CD4-positive, alpha-beta T cell treated with Interleukin-15 for 4 hours (primary cell): ENCODE measurements at places on chromosomes 1 and 21.

DNA sequence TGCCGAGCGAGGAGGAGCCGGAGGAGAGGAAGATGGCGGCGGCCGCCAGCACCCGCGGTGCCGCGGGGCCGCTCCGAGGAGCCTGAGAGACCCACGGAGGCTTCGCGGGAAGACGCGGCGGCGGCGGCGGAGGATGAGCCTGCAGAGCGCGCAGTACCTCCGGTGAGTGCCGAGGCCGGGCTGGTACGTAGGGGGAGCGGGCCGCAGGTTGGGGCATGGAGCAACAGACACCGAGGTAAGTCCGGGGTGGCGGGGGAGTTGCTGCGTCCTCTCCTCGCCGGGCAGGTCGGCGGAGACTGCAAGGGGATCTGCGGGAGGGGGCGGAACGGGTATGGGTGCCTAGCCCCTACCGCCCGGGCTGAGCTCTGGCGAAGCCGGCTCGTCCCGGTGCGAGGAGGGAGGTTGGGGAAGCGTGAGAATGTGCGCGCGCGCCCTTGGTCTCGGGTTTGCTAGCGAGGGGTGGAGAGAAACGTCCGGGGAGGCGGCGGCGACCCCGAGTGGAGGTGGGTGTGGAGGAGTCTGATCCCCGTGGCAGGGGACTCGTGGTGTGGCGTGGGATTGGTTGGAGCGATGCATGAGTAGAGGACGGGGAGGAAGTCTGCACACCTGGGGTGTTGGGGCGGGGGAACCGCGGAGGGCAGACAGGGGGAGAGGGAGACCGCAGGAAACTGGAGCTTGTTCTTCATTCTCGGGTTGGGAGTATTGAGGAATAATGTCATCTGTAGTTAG, at the start of gene SMG7:
TSS of gene SMG7 (plus strand) at position 12 of the 729 bp plus-strand sequence. CDS start at position 134, 122 bp downstream.
- DNase-seq = peak; percentile 32

DNA sequence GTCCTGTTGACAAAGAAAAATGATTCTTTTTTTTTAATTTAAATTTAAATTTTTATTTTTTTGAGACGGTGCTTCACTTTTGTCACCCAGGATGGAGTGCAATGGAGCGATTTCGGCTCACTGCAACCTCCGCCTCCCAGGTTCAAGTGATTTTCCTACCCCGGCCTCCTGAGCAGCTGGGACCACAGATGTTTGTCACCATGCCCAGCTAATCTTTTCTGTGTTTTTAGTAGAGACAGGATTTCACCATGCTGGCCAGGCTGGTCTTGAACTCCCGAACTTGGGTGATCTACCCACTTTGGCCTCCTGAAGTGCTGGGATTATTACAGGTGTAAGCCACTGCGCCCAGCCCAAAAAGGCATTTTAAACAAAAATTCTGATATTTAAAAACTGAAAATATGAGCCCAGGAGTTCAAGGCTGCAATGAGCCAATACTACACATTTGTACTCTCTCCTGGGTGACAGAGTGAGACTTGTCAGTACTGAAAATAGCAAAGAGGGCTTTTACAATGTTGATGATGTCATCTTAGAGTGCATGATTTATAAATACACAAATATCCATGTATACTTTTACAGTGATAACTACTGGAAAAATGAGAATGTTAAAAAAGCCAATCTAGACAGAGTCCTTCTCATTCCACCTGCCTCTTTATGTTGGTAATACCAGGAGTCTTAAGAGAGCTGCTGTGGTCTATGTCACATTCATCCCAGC, 56.0 kb upstream of the STUM start:
- DNase-seq = no peak

DNA sequence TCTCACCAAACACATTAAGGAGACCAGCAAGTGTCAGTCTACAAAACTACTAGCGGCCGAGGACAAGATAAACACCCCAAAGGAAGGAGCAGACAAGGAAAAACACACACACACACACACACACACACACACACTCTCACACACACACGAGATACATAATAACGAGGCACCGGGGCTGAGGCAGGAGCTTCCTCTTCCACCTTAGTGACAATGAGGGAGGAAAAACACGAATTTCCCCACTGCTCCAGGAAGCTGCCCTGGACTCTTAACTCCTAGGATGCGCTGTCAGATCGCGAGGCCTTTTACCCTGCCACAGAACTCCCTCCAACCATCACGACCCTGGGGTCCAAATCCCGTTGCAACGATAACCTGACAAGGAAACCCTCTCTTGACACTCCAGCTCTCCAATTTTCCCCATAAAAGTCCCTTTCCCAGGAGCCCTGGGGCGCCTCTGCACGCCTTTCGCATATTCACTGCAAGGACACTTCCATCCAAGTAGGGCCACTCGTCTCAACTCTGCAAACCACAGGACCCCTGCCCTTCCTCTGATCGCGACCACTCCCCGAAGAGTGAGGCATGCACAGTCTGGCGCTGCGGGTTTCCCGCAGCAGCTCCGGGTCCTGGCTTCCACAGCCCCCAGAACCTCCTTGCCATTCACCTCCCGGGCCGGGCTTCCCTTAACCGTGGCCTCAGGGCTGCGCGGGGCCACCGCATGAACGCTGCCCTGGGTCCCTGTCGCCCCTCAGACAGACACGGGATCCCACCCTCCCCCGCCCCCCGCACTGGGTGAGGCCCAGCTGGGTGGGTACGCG, 581 bp downstream of the ETV3 start:
- DNase-seq = no peak

- no peak for DNase-seq
Observed at GRCh38 chr1:93565496-93566206, 116.0 kb downstream of the BCAR3 start.

DNA sequence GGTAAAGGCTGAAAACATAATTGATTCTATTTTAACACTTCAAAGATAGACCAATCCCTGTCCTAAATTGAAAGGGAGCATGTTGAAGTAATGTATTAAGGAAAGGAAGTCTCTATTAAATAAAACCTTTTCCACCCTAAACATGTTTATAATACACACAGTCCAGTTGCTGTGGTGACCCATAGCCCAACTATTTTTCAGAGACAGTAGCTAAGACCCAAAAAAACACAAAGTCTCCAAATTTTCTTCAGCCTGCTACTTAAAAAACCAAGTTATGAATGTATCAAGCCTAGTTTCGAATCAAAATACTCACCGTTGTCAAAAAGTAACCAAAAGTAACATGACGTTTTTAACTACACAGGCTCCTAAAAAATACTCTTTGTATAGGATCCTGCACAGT, 1.6 kb downstream of the ELK4 start:
- no peak for DNase-seq

GRCh38 chr21:29436143-29436542, 137.4 kb downstream of the BACH1 start:
- DNase-seq = peak; percentile 40
